EH (cell line): ENCODE measurements at places on chromosomes 1 and 21.

- DNase-seq: no peak
Measured at GRCh38 chr1:150511551-150511950, 3.6 kb downstream of the ECM1 start.

GRCh38 chr1:201582705-201583442, 43.9 kb downstream of the NAV1 start:
- peak; percentile 80 for DNase-seq

DNA sequence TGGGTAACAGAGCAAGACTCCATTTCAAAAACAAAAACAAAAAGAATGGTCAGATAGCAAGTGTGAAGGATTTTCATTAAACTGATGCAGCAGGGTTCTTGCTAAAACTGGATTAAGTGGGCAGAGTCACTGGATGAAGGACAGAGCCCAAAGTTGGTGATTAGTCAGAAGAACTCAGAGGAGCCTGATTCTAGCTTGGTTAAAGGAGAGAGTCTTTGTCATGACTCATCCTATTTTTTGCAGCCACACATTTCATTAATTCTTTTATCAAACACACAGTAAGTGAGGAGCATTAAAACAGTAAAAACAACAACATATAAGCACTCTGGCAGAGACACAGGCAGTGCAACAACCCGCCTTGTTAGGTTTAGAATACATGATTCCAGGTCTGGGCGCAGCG, 56.0 kb upstream of the EDARADD start:
- DNase-seq: peak; percentile 43

- DNase-seq: no peak
Measured at GRCh38 chr21:44903050-44903685, 17.5 kb downstream of the ITGB2 start.

- no peak for DNase-seq
Measured at GRCh38 chr1:119462964-119463363, 44.0 kb upstream of the HSD3B1 start.

GRCh38 chr1:116817582-116818064, 63.4 kb downstream of the CD2 start:
- DNase-seq: peak; percentile 31

GRCh38 chr21:41360072-41360821, 1.6 kb upstream of the MX2 start:
- peak; percentile 71 for DNase-seq

GRCh38 chr1:3292051-3292722, 162.3 kb upstream of the ARHGEF16 start:
- no peak for DNase-seq

DNA sequence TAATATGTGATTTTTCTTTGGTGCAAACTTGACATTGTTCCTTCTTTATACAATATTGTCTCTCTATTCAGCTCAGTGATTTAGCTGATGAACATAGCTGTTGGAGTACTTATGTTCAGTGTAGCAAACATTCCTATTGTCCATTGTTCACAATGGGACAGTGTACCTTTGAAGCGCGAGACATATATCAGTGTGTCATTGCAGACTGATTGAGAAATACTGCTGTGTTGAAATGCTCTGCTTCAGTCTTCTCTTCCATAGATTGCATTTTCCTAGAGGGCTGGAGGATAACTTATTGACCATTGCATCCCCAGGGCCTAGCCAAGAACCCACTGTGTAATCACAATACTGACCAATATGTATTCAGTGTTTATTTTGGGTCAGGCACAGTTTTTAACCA, 46.5 kb downstream of the HLX start:
- no peak for DNase-seq

GRCh38 chr21:28959367-28960099, 33.1 kb downstream of the LTN1 start:
- peak; percentile 85 for DNase-seq

DNA sequence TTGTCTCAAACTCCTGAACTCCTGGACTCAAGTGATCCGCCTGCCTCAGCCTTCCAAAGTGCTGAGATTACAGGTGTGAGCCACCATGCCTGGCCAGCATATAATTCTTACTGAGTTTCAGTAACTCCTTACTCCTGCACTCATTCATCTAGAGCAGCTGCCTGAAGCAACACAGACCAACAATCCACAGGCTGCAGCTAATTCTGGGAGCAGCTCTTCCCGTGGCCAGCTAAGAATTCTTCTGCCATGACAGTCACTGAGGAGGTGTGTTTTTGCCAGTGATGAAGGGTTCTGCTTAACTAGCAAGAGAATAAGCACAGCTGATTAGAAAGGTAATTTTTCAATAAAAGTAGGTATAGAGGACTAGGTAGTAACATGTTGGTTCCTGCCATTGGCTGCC, 5.4 kb downstream of the VTCN1 start:
- peak; percentile 11 for DNase-seq

DNA sequence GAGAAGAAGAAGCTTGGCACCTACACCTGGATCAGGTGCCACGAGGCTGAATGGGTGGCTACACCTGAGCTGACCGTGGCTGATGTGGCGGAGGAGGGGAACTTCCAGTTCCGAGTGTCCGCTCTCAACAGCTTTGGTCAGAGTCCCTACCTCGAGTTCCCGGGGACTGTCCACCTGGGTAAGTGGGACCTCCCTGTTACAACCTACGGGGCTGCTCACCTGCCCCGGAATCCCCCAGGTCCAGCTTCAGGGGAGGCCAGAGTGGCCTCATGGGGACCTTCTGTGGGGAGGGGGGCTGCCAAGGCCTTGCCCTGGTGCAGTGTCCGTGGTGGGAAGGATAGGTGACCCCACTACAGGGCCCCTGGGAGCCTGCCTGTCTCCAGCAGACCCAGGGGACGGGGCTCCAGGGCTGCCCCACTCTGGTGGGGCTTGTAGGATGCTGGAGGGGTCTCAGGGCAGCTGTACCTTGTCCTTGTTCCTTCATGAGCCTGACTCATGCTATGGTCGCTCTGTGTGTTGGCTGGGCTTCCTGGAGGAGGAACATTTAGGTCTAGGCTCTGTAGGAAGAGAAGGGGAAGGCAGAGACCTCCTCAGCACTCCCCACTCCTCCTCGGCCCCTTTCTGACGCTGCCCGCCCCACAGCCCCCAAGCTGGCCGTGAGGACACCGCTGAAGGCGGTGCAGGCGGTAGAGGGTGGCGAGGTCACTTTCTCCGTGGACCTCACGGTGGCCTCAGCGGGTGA, 7.2 kb downstream of the OBSCN start:
- DNase-seq: no peak

GRCh38 chr1:33099290-33100118, 18.6 kb downstream of the AZIN2 start:
- peak; percentile 100 for DNase-seq

DNA sequence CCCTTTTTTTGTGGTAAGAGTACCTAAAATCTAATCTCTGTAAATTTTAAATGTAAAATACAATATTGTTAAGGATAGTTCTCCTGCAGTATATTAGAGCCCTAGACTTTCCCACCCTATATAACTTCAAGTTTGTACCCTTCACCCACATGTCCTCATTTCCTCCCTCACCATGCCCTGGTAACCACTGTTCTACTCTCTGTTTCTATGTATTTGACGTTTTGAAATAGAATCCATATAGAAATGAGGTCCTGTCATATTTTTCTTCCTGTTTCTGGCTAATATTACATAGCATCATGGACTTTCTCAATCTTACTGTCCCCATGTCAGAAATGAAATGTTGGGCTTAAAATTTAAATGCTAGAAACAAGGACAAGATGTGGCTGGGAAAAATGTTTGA, 24.8 kb downstream of the GBP7 start:
- no peak for DNase-seq

GRCh38 chr1:20093940-20094391, 24.0 kb downstream of the PLA2G5 start:
- DNase-seq: no peak

- DNase-seq: no peak
Measured at GRCh38 chr1:184010788-184011187, 26.7 kb downstream of the COLGALT2 start.

GRCh38 chr1:105368446-105368845, 1618.7 kb downstream of the AMY1C start:
- DNase-seq: no peak

DNA sequence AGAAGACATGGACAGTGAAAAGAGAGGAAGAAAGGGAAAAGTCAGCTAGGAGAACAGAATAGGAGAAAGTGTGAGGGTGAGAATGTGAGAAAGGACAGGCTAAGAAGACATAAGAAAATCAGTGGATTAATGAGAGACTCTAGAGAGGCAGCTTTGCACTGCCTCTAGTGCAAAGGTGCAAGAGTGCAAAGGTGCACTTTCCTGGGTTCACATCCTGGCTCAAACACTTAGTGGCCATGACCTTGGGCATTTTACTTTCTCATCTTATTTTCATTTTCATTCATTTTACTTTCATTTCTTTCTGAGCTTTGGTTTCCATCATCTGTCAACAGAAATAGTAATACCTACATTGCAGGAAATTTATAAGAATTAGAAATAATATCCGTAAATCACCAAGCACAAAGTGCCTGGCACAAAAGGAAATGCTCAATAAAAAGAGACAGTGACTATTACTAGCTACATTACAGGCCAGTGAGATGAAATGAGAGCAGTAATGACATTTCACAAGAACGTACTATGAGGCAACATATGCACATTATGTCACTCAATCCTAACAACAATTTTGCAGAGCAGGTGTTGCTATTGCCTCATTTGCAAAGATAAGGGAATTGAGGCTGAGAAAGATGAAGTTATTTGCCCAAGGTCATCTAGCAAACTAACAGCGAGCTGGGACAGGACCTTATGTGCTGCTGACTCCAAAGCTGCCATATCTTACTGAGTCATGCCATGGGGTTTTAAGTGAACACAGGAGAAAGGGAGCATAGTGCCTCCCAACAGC, 107.0 kb upstream of the TLR5 start:
- no peak for DNase-seq

GRCh38 chr1:60503266-60503925, 429.8 kb upstream of the C1orf87 start:
- no peak for DNase-seq

DNA sequence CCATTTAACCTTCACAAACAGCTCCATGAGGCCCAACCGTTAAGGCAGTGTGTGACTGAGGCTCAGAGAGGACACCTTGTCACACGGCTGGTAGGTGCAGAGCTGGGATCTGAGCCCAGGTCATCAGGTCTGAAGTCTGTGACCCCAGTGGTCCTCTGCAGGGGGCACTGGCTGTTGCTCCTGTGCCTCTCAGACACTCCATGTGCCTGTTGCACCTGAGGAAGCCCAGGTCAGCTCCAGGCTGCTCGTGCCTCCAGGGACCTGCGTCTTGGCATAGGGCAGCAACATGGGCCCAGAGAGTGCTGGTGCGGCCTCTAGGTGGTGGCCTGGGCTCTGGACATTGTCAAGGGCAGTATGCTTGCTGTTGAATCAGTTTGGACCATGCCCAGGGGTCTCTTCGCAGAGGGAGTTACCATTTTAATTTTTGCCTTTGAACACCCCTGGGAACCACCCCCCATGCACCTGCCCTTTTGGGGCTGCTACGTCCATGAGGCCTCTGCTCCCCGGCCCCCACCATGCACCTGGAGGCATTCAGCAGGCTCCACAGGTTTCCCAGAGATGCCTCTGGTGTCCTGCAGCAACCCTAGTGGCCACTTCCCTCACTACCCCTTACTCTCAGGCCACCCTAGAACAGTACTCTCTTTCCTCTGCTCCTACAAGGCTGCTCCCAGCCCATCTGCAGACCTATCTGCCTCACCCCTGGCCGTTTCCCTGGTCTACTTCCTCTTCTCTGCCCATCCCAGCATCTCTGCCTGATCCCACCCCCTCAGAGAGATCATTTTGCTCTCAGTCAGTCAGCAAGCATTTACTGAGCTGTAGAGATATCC, 25.2 kb upstream of the EPS8L3 start:
- DNase-seq: no peak

DNA sequence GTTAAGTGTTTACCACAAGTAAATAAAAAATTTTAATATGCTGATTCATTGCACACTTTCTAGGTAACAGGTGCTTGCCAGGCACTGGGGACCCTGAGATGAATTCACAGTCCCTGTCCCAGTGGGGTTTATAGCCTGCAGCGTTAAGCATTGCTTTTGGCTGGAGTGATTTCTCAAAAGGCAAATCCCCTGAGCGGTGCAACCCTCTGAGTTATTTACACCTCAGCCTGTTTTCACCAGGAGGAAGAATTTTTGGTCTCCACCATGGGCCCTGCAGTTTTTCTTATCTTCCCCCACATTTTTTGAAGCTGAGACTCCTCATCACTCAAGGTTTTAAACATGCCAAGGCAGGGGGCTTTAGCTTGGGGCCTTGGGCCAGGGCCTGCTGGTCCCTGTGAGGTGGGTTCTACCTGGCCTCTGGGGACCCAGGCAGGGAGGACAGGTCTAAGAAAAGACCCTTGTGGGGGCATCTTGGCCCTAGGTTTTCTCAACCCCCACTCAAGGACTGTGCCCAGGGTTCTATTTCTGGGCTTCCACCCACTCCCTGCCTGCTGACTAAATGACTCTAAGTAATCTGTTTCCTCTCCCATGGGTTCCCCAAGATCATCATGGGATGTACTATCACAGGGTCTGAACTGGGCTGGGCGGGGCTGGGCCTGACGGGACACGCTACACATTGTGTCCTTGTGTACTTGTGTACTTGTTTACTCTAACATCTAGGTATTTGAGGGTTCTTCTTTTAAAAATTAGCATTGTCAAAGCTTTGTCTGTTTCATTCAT, 10.2 kb upstream of the CHIT1 start:
- no peak for DNase-seq

- peak; percentile 88 for DNase-seq
Measured at GRCh38 chr1:228393268-228393701, 13.3 kb downstream of the TRIM11 start.

DNA sequence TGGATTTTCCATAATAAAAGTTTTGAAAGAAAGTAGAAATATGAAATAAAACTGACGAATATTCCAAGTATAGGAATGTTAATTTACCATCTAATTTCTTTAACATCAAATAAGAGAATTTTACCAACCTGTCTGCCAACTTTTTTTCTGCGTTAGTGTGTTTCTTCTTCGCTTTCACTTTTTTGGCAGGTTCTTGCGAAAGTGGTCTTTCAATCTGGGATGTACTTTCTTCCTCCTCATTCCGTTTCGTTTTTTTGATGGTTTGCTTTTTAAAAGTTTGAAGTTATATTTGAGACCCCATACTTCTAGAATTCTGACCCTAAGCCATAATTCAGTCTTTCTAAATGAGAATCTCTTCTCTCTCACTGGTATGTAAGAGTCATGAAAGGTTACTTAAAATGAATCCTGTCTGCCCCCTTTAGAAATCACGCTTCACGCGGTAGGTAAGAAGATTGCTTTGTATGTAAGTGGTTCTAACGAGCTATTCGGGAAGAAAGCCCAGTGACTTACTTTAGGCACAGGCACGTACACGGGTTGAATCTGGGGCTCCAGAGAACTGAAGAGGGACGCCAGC, 580 bp downstream of the RBM34 start:
- DNase-seq: no peak

- DNase-seq: peak; percentile 43
Measured at GRCh38 chr1:78255383-78255782, 209.6 kb downstream of the GIPC2 start.

DNA sequence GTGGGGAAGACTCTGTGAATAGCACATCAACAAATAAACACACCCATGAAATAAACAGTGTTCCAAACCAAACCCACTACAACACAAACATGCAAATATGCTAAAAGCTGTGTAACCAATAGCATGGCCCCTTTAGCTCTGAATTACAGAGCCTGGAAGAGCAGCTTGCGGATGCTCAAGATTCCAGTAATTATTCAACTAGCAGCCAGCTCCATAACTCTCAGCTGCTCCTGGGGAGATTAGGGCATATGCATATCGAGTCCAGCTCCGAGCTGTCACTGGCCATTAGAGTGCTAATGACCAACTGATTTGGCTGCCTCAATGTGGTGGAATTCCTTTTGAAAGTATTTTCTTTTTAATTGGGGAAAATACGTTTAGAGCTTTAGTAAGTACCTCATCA, 207.1 kb downstream of the HHAT start:
- no peak for DNase-seq
